Activated CD4-positive, alpha-beta T cell treated with anti-CD3 and anti-CD28 coated beads for 24 hours (primary cell): ENCODE measurements at places on chromosomes 12 and 14.

DNA sequence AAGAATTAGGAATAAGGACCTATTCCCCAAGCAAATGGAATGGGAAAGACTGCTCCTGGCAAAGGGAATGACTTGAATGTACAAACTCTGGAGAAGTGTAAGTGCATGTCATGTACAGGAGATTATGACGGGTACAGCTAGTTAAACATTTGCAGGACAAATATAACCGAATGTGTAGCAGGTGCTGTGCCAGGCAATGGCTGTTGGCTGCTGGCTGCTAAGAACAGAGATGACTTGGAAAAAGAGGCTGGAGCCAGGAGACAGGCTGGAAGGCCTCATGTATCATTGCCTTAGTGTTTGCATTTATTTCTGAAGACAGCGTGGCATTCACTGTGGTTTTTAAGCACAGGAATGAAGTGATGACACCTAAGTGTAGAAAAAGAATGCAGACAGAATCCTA, 136.8 kb downstream of the TTC8 start:
- no peak for DNase-seq

DNA sequence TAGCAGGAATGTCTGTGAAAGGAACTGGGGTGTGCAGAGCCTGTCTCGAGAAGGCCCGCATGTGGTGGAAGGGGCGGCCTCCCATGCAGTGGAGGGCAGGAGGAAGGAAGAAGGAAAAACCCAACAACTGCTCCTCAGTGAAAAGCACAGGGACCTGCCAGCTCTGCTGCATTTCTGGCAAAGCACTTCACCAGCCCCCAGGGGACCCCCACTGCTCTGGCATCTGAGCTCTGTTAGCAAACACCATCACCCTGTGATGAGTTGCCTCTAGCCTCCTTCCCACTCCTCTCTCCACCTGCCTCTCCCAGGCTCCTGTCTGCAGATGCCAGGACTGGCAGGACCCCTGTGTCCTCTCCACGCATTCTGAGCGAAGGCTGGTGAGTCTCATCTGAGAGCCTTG, 69.0 kb upstream of the DDX11 start:
- no peak for DNase-seq

GRCh38 chr14:31930493-31931240, 146.4 kb upstream of the ARHGAP5 start:
- DNase-seq, result no peak

DNA sequence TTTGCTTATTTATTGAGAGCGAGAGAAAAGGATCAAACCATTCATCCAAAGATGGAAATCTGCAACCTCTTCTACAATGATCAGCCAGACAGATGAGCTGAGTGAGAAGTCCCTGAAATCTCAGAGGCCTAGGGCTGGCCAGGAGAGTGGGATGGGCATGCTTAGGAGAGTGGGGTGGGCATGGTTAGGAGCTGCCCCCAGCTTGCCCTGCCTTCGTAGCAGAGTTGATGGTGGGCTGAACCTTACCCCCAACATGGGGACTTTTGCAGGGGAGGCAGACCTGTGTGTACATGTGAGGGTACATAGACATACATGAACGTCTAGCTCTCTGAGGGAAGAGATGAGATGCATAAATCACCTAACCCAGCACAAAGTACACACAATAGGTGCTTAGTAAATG, 95.7 kb upstream of the ESRRB start:
- no peak for DNase-seq

DNA sequence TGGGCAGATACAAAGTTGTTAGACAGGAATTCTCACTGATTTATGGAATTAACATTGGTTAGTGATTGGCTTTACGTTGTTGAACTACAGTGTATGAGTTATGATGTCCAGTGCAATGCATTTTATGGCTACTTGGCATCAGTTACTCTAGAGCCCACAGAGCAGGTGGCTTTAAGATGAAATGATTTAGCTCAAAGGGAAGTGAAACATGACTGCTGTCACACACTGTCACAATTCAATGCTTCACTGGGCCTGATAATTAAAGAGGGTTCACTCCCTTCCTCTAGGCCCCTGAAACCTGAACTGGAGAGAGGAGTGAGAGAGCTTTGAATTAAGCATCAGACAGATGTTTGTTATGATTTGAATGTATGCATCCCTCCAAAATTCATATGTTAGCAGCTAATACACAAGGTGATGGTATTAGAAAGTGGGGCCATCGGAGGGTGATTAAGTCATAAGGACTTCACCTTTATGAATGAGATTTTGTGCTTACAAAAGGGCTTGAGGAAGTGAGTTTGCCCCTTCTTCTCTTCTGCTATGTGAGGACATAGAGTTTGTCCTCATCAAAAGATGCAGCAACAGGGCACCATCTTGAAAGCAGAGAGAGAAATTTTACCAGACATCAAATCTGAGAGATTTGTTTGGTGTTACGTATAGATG, 175.8 kb upstream of the GRIN2B start:
- no peak for DNase-seq

DNA sequence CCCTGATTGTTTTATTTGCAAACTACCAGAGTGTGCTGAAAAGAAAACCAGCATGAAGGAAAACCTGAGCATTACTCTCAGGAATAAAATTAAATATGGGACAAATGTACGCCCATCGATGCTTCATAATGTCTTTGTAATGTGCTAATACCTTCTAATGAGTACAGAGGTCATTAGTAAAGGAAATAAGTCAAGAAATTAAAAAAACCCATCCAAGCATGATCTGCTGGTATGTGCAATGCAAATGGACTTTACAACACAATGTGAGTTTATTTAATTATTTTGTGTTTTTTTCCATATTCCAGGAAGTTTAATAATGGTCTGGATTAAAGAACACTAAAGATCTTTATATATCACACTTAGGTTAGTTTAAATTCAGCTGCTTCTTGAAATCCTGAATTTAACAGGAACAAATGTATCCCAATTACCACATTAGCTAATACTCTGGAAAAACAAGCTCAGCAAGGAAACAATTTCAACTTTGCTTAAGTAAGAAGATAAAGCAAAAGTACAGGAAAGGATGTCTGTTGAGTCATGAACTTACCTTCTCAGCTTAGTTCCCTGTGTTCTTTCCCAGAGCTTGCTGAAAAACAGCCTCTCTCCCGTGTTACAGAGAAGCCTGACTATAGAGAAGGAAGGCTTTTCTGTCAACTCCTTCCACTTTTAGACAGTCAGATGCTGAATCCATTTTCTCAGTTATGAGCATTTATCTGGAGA, 179.3 kb upstream of the TMEM260 start:
- DNase-seq, result no peak
